ENCODE measurements at places on chromosomes 2 and 18. TPM values are rescaled to one million over a fixed set of nuclear protein-coding genes. Genes with fewer than 3 reads are reported as not detected.

The SPDYA gene
- not detected for total RNA-seq

The MAP3K19 gene
- not detected for total RNA-seq

The TOGARAM2 gene
- not detected for total RNA-seq

The XDH gene
- total RNA-seq = not detected

The CAPN14 gene
- not detected for total RNA-seq

The RNF125 gene
- total RNA-seq = 3.5 TPM

The IFIH1 gene
- total RNA-seq = 24.5 TPM

The SFT2D3 gene
- total RNA-seq = 7.8 TPM

The OTOS gene
- total RNA-seq = not detected

The SLC38A11 gene
- not detected for total RNA-seq

The ARHGAP25 gene
- total RNA-seq = 10.7 TPM

The APOB gene
- total RNA-seq = under 0.01 TPM

The GAREM2 gene
- total RNA-seq = 0.25 TPM

The ALMS1 gene
- total RNA-seq = 9.3 TPM

The LAMA3 gene
- total RNA-seq = 9.0 TPM

The NEU4 gene
- not detected for total RNA-seq

The C1QL2 gene
- total RNA-seq = not detected

The VWA3B gene
- not detected for total RNA-seq

The CFAP221 gene
- total RNA-seq = not detected

The UGT1A5 gene
- total RNA-seq = not detected

The SNORC gene
- total RNA-seq = 1.6 TPM

The SIX3 gene
- not detected for total RNA-seq

The INHBB gene
- total RNA-seq = 0.07 TPM

The NDC80 gene
- 33.0 TPM for total RNA-seq

The ABCG5 gene
- not detected for total RNA-seq

The CFAP53 gene
- total RNA-seq = 0.27 TPM

The REG3G gene
- total RNA-seq = not detected

The ANKRD30B gene
- total RNA-seq = not detected

The LYG2 gene
- total RNA-seq = not detected

The TMEM247 gene
- total RNA-seq = not detected

The LIPG gene
- total RNA-seq = 87.9 TPM

The BOK gene
- 111 TPM for total RNA-seq

The CCDC85A gene
- total RNA-seq = 12.7 TPM

The CRYGC gene
- not detected for total RNA-seq

The HTR2B gene
- 0.64 TPM for total RNA-seq

The ELOA2 gene
- total RNA-seq = not detected

The ASB18 gene
- not detected for total RNA-seq

The UGT1A8 gene
- not detected for total RNA-seq

The GPR35 gene
- not detected for total RNA-seq

The KCNG2 gene
- not detected for total RNA-seq

The PRKAG3 gene
- total RNA-seq = not detected

The CPO gene
- not detected for total RNA-seq

The ARHGAP28 gene
- total RNA-seq = 2.1 TPM

The PROKR1 gene
- total RNA-seq = not detected
